ENCODE measurements at places on chromosomes 16 and 17. TPM values are rescaled to one million over a fixed set of nuclear protein-coding genes. Genes with fewer than 3 reads are reported as not detected.

The RNF135 gene
- 7.1 TPM for total RNA-seq

The HSD17B2 gene
- total RNA-seq = not detected

The SLC13A5 gene
- not detected for total RNA-seq

The EVPLL gene
- total RNA-seq = not detected

DNA sequence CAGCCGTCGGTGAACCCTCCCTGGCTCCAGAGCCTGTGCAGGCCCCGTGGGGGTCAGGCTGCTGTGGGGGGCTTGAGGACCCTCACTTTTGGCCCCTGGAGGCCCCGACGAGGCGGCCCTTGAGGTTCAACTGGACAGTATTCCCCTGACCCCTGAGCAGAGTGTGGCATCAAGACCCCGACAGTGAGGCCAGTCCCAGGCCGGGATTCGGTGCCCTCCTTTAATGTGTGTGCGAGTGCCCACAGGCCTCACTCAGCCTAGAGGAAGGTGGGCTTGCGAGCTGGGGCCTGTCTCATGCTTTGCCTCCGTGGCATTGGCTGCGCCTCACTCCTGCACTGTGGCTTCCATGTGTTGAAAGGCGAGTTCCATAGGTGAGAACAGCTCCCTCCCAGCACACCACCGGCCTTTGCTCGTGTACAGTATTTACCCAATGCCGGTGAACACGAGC, 94.5 kb downstream of the METRNL start:
- no peak for DNase-seq

DNA sequence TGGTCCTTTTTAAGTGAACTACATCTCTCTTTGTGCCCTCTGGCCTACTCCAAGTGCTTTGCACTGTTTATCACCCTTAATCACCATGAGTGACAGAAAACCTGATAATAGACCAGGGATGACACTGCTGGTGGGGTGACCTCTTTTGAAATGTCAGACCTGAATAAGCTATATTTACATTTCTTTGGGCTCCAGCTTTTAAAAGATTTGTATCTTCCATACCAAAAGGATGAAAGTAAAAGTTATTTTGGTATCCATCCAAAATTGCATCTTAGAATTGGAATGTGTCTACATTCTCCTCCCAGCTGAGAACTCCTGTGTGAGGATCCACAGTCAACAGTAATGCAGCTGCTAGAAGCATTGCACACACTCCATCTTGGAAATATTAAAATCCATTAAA, 370.0 kb downstream of the CDH11 start:
- DNase-seq = no peak

- DNase-seq = no peak
Observed at GRCh38 chr16:66488505-66488904, 61.4 kb downstream of the BEAN1 start.

DNA sequence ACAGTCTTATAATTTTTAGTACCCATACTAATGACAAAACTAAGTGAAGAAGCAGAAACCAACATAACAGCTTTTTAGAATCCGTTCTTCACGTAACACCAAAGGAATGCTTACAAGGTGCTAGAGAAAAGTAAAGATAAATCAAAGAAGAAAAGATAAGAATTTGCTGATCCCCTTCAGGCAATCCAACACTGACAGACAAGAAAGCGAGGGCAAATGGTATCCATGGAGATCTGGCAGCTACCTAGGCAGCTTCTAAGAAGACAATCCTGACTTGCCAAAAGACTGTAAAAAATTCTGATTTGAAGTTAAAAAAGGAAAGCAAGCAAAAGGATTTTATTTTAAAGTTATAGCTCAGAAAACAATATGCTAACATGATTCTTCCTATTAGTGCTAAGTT, 14.6 kb downstream of the BBS2 start:
- no peak for DNase-seq

DNA sequence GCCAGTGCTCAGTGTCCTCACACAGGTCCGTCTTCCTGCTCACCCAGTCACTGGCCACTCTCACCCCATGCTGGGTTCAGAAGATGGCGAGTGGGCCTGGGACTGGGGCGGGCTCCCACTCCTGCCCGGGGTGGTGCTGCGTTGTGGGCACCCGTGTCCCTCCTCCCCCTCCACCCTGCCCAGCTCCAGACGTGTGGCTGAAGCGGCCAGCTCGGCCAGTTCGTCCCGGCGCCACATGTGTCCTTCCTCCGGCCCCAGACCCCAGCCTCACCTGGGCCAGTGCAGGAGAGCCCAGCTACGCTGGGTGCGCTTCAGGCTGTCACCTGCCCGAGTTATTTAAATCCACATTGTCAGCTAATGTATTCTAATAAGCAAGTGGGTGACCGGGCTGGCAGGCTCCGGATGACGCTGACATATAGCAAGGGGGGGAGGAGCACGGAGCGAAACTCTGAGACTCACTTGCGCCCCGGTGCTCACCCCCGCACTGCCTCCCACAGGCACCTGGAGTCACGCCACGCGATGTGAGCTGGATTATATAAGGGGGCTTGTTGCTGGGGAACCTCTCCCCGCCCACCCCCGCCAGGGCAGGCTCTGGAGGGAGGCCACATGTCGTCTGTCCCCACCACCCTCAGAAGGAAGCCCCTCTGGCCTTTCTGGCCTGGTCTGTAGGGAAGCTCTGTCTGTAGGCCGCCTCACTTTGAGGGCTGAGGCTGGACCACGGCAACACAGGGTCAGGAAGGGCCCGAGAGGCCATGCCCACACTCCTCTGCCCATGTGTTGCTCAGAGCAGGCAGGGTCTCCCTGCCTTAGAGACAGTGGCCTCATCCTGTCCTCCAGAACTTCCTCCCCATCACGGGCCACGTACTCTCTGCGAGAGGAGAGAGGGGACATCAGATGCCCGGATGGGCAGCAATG, 7.1 kb upstream of the BAIAP2 start:
- DNase-seq = no peak

- no peak for DNase-seq
Observed at GRCh38 chr16:86316967-86317812, 193.1 kb upstream of the FOXF1 start.

DNA sequence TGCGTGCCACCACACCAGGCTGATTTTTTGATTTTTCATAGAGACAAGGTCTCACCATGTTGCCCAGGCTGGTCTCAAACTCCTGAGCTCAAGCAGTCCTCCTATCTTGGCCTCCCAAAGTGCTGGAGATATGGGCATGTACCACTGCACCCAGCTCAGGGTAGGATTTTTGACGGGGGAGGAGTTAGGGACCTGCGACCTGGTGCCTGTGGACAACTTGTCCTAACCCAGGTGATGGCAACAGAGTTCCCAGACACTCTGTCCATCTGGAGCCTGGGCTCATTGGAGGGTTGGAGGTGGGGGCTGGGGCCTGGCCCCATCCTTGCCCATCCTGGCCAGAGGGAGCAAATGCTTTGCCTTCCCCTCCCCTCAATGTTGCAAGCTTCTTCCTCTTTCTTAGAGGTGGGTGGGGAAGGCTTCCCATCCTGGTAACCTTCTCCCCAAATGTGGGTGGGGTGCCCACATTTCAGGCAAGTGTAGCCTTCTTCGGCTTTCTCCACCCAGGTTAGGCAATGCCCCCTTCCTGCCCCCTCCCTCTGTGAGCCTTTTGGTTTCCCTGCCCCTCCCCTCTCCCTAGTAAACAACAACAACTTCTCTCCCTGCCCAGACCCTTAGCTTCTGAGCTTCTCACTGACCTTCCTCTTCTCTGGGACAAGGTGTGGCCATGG, 24.9 kb downstream of the RARA start:
- DNase-seq = no peak

The RRAD gene
- total RNA-seq = 1,227 TPM

The KRT35 gene
- not detected for total RNA-seq

GRCh38 chr17:45783593-45784292, 377 bp upstream of the CRHR1 start:
- no peak for DNase-seq

The CFAP97D1 gene
- not detected for total RNA-seq

The RHBDF1 gene
- 21.1 TPM for total RNA-seq

DNA sequence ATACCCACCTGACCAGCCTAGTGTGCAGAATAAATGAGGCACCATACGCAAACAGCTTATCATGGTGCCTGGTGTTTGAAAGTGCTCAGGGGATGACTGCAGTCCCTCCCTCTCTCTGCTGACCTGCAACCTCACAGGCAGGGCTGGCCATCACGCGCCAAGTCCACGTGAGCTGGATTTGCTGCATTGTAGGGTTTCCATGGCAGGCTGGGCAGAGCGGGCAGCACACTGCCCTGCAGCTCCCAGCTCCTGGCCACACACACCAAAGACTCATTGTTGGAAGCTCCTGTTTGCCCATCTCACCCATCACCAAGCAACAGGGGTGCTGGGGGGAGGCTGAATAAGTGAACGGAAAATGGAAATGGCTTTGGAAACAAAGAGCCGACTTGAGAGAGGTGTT, 81.8 kb downstream of the IRX3 start:
- DNase-seq = no peak

GRCh38 chr17:17081304-17081940, 39.2 kb downstream of the MPRIP start:
- DNase-seq = no peak

The QRICH2 gene
- total RNA-seq = 2.2 TPM

The PIK3R6 gene
- total RNA-seq = 1.4 TPM

DNA sequence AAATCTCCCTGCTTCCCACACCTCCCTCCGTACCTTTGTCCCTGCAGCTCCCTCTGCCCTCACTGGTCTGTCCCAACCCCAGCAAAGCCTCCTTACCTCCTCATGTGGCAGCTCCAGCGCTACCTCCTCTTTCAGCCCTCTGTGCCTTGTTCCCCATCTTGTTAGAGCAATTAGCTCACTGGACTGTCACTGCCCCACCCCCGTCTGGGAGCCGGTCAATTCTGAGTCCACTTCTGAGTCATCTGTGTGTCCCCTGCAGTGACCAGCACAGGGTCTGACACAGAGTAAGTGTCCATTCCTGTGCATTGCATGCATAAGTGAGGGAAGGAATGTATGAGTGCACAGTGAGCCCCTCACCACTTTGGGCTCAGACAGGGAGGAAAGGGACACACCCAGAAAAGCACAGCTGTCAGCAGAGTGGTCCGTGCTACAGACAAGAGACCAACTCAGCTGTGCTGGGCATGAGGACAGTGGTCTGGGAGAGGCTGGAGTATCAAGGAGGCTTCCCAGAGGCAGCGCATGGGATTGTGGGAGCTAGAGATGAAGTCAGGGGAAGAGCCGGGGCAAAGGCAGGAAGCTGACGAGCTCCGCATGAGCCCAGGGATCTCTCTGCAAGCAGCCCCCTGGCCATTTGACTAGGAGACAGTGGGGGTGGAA, 45.9 kb downstream of the PITPNM3 start:
- DNase-seq = no peak

DNA sequence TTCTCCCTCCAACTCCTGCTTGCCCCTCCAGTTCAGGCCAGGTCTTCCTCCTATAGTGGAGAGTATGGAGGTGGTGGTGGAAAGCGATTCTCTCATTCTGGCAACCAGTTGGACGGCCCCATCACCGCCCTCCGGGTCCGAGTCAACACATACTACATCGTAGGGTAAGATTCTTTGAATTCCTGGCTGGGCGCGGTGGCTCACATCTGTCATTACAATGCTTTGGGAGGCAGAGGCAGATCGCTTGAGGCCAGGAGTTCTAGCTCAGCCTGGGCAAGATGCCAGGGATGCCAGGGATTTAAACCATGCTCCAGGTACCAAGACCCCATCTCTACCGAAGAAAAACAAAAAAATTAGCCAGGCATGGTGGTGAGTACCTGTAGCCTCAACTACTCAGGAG, 1.4 kb downstream of the ZG16 start:
- DNase-seq = no peak

- no peak for DNase-seq
Observed at GRCh38 chr16:11253009-11253994, 2.7 kb downstream of the SOCS1 start.

DNA sequence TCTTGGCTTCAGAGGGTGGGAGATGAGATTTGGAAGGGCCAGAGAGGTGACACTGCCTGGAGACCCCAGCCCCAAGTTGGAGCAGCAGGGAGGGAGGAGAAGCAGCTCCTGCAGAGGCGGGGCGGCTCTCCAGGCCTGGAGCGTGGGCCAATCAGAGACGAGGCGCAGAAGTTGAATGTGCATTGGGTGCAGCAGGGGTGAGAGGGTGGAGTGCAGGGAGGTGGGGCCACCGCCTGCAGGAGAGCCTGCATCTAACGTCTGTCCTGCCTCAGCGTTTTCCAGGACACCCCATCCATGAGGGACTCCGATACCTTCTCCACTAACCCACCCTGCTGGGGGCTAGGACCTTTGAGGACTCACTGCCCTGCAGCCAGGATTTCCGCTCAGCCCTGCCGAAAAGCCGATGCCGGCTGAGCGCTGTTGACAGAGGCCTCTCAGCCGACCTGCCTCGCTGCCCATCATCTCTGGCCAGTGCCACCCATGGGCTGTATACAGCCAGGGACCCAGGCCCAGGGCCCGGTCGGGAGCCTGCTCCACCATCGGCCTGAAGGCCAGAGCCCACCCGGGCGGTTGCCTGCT, 146.2 kb downstream of the ENGASE start:
- DNase-seq = no peak

All from heart right ventricle (tissue), 16 donors.